ENCODE measurements at places on chromosomes 3 and 15.

DNA sequence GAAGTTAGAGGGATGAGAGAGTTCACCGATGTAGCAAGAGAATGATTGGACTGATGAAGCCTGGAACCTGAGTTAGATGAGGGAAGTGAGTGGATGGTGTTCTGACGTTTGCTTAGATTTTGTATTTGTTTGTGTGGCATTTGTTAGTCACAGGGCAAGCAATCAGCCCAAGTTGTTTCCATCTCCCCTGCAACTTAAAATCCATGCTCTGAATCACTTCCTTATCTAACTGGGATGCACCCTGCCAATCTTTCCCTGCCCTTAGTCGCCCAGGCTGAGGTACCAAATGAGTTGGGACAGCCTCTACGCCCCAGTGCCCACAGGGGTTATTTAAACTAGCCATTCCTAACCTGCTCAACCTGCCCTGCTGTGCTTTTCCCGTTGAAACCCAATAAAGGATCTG lies 12.6 kb downstream of the PAQR5 start:
- DNase-seq = no peak

GRCh38 chr3:56620371-56620770 lies 62.7 kb downstream of the TASOR start:
- no peak for DNase-seq

GRCh38 chr3:154421083-154421482 lies 8.9 kb downstream of the GPR149 start:
- DNase-seq = no peak

DNA sequence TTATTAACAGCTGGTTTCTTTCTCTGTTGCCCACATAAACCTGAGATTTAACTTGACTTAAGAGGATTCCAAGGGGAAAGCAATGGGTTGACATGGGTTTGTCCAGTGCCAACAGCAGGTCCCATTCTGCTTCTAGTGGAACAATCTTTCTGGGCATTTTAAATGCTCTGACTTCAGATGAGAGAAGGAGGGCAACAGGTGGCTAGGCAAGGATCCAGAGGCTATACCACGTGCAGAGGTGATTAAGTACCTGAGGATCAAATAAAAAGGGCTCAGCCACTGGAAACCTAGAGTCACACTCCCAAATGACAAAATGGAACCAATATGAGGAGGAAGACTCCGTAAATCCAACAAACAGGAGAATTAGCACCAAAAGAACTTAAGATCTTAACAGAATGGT lies 28.5 kb downstream of the CMTM6 start:
- no peak for DNase-seq

DNA sequence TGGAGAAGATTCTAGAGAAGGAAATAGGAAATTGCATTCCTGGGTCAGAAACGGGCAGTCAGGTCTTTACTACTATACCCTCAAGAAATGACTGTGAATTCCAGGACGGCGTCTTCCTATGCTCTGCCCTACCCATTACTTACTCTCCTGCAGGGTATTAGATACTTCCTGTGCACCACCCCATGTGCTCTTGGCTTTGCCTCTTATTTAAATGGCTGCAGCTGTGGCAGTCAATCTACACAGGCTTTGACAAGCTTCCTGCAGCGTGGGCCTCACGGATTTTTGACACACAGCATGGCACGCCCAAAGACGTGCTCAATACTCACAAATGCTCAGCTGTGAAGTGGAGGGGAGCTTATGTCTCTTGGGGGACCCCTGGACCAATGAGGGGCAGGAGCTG lies 206.1 kb downstream of the SV2B start:
- no peak for DNase-seq
